Muscle of leg (tissue), 16 donors: ENCODE measurements at places on chromosomes 3 and 15. TPM values are rescaled to one million over a fixed set of nuclear protein-coding genes. Genes with fewer than 3 reads are reported as not detected.

- peak; percentile 52 for DNase-seq
Measured at GRCh38 chr15:74170071-74170844, 3.3 kb upstream of the ISLR start.

GRCh38 chr3:43512754-43513404 is 108.9 kb downstream of the ANO10 start:
- DNase-seq = no peak

DNA sequence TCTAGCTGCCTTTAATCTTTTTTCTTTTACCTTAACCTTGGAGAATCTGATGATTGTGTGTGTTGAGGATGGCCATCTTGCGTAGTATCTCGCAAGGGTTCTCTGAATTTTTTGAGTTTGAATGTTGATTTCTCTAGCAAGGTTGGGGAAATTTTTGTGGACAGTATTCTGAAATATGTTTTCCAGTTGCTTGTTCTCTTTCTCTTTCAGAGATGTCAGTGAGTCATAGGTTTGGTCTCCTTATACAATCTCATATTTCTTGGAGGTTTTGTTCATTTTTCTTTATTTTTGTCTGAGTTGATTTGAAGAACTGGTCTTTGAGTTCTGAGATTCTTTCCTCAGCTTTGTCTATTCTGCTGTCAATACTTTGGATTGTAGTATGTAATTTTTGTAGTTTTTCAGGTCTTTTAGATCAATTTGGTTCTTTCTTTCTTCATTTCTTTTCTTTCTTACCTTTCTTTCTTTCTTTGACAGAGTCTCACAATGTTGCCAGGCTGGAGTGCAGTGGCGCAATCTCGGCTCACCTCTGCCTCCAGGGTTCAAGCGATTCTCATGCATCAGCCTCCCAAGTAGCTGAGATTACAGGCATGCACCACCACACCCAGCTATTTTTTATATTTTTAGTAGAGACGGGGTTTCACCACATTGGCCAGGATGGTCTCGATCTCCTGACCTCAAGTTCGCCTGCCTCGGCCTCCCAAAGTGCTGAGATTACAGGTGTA is 366.4 kb upstream of the RASGRP1 start:
- DNase-seq = no peak

- no peak for DNase-seq
Measured at GRCh38 chr3:42042747-42043098, 48.4 kb upstream of the TRAK1 start.

DNA sequence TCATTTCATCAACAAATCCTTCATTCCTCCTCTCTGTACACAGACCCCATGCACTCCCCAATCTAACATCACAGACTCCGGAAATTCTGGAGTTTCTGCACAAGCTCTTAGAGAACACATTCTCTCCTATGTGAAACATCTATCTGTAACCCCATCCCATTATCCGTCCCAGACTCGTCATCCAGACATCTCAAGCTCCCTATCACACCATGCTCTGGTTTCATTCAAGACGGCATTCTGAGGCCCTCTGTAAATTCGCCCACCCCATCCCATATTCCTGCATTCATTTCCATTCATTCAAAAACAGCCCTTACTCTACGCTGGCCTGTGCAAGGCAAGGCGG is 575 bp downstream of the LEO1 start:
- no peak for DNase-seq

GRCh38 chr3:46667657-46668056 is 25.8 kb downstream of the ALS2CL start:
- no peak for DNase-seq

GRCh38 chr3:37890522-37890921 is 28.8 kb downstream of the CTDSPL start:
- peak; percentile 43 for DNase-seq

- DNase-seq = peak; percentile 92
Measured at GRCh38 chr15:93515256-93516051, 426.4 kb upstream of the RGMA start.

DNA sequence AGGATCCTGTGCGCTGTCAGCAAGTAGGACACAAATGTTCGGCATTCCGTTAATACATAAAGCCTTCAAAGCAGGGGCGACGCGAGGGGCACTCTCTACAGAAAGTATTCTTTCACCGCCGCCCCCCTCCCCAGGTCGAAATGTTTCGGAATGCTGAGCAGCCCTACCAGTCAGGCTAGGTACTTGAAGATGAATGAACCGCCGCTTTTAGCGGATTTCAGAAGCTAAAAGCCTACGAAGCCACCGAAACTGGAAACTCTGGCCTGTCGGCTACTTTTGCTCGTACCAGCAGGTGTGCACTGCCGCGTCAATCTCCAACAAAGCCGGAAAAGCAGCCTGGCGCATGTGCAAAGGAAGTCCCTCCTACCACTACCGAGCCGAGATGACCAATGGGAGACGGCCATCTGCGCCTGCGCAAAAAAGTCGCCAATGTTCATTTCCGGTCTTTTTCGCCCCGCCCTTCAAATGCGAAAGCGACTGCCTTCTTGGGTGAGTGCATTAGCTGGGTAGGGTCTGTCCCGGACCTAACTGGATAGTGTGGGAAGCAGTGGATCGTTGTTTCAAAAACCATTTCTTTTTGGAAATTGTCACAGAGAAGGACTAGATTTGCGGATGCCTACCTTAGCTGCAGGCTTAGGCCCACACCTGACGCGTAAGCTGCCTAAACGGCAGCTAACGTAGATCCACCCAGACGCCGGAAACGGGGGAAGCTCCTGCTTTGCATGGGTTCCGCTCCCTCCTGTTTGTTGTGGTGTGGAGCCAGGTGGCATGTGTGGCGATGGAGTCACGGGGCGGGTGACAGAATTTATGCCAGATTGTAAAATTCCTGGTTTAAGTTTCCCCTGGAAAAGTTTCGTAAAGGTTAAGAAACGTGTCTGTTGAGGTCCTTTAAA is at the start of gene WDR5B:
Gene WDR5B, minus strand, starts transcription at position 301 of the 893 bp plus-strand sequence. CDS start 534 bp downstream, outside the sequence.
- peak; percentile 99 for DNase-seq

- no peak for DNase-seq
Measured at GRCh38 chr3:38154033-38154494, 11.3 kb upstream of the OXSR1 start.

- no peak for DNase-seq
Measured at GRCh38 chr3:98013411-98014267, 21.5 kb downstream of the GABRR3 start.

GRCh38 chr3:172100482-172100881 is 61.1 kb downstream of the FNDC3B start:
- DNase-seq = no peak

- DNase-seq = no peak
Measured at GRCh38 chr15:55784286-55784685, 41.3 kb upstream of the PRTG start.

GRCh38 chr15:96894659-96895058 is 564.2 kb downstream of the NR2F2 start:
- DNase-seq = no peak

- peak; percentile 90 for DNase-seq
Measured at GRCh38 chr3:23202921-23203707, at the start of gene UBE2E2. Gene UBE2E2 (plus strand): TSS chr3:23203327.

DNA sequence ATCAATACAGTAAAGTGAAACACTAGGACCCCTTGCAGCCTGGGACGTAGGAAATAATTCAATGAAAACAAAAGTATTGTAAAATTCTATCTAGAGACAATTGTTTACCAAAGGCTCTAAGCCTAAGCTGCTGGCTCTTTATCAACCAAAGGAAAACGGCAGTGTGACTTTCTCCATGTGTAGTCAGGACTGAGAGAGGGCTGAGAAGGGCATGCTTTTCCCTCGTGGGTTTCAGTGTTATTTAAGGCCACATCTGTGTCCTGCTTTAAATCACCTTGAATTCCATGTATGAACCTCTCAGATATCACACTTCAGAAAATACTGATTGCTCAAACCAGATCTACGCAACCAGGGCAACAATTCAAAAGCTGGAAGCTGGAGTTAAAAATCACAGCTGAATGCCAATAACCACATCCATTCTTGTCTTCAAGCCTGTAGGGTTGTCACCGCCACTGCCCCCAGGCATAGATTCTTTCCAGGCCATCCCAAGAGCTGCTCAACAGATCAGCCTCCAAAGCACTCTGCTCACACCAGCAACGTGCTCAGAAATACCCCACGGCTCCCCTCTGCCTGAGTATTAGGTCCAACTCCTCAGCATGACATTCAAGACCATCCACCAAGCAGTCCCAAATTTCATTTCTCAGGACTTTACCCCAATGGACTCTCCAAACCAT is 124.0 kb downstream of the SRGAP3 start:
- no peak for DNase-seq

GRCh38 chr15:29438703-29439055 is 169.1 kb upstream of the NSMCE3 start:
- DNase-seq = no peak

DNA sequence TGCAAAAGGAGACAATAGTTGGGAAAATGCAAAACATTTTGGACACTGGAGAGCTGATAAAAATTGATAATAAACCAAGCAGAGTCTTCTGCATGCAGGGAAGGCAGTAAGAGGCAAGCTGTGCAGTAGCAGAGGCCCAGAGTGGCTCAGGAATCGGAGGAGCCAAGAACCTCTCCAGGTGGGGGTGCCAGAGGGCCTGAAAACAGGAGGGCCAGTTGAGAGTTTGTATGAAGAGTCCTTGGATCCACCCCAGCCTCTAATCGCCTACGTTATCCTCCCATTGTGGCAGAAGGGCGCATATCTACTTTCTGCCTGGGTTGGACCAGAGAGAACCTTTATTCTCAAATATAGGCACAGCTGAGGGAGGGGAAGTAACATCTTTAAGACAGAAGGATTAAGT is 48.9 kb upstream of the RBP1 start:
- DNase-seq = no peak

Gene SLC28A1
- 0.35 TPM for total RNA-seq

Gene FBXW12
- total RNA-seq = 0.09 TPM

Gene PLD1
- total RNA-seq = 20.0 TPM

Gene IGF2BP2
- 32.6 TPM for total RNA-seq

Gene TM4SF1
- 43.4 TPM for total RNA-seq

Gene TUSC2
- total RNA-seq = 12.8 TPM

Gene GP5
- total RNA-seq = 0.35 TPM

Gene EXD1
- not detected for total RNA-seq

Gene CHRNA5
- 0.71 TPM for total RNA-seq

Gene JMJD7
- total RNA-seq = 8.2 TPM

Gene UROC1
- total RNA-seq = 0.04 TPM
